ENCODE measurements at places on chromosomes 11 and 22.

DNA sequence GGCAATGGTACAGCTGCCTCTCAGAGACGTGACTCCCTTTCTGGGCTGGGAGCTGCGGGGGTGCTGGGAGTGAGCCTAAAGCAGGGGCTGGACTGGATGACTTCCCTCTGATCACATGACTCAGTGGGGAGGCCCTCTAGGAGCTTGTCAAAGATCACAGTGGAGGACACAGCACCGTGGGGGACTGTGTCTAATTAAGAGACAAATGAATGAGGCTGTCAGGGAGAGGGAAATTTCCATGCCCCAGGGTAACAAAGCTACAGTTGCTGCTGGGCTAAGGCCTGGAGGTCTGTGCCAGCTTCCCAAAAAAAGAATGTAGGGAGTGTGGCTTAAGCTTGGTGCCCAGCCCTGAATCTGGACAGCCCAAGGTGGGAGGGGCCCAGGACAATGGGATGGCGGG lies 262.8 kb upstream of the PLET1 start:
- DNase-seq, result no peak

DNA sequence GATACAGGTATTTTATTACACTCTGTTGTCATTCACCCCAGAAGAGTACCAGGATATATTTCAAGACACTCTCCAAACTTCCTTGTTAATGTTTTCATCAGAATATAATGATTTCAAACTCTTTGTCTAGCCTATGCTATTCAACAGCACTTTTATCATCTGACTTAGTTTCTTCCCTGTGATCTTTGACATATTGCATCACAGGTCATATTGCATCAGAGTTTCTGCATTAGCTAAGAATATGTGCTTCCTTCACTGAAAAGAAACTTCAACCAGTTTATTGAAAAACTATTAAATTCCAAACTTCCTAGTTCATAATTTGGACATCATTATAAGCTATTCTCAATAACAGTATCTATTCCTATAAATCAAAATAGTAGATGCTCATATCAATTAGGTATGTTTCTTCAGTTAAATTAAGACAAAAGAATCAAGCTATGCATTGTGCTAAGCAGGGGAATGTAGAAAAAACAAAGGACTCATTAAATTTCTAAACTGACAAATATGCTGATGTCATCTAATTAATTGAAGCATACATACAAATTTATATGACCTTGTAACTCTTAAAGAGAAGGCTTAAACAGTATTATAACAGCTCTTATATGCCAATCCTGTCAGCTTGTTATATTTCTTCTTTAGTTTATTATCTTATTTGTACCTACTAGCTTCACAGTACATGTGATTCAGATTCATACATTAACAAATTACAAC lies 361.8 kb upstream of the LUZP2 start:
- DNase-seq, result no peak

DNA sequence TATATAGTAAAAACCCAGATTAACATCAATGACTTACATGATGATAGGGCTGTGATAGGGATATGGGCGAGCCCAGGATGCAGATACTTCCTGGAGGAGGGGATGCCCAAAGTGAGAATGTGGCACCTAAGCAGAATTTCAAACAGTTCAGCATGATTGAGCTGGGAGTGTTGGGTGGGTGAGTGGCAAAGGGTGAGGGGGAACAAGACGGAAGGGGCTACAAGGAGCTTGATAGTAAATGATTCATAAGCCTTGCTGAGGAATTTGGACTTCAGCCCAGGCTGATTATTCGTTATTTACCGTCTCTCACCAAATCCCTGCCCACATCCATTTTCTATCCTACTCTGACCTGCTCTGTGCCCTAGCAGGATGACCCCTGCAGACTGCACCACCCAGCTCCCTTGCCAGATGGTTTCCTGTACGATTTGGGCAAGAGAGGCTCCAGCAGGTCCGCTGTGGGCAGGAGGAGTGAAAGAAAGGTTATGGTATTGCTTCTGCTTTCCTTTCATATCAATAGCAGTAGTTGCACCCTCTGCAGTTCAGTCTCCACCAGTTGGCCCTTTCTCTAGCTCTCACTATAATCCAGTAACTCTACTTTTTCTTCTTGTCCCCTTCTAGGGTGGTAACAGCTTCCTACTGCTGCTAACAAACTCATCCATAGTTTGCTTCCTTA lies 30.3 kb upstream of the SIK2 start:
- DNase-seq, result no peak

DNA sequence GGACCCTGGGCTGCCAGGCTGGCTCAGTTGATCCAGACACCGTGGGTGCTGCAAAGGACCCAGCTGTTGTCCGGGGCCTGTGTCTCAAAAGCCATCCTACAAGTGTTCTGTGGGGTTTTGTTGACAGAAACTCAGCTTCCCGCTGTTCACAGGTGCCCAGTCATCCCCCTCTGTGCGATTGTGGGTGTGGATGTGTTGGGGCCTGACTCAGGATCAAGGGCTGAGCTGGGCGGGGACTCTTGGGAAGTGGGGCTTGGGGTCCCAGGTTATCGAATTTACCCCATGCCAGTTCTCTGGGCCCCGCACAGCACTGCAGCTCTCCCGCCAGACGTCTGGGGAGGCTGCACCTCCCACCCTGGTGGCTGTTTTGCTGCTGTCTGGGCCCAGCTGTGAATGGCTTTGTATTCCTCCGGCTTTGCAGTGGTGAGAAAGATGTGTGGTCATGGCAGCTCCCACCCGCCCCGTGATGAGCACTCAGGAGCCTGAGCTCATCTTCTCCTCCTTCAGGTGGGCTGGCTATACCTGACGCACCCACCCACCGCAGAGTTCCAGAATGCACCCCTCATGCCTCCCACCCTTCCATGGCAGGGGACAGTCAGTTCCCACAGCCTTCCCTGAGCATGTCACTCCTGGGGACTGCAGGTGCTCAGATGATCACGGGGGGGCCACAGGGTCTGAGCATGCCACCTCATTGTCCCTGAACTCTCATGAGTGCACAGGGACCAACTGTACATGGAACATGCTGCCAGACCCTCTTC lies 3.6 kb upstream of the AP2A2 start:
- no peak for DNase-seq

GRCh38 chr22:43493297-43493696 lies 81.5 kb downstream of the MPPED1 start:
- DNase-seq, result no peak

DNA sequence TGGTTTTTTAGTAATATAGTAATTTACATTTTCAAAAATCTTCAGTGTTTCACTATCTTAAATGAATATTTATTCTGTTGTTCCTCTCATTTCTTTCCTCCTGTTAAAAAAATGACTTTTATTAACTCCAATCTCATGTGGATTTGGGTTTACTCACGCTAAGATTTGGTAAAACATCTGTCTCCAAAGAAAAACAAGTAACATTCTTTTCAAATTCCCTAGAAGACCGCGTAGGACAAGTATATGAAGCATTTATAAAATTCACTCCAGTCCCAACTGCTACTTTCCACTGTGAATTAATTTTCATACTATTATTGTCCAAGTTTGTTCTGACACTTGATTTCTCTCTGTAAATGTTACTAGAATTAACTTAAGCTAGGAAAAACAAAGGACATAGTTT lies 26.2 kb downstream of the SBF2 start:
- no peak for DNase-seq

GRCh38 chr22:46432164-46433068 lies 96.9 kb downstream of the TRMU start:
- peak; percentile 25 for DNase-seq

DNA sequence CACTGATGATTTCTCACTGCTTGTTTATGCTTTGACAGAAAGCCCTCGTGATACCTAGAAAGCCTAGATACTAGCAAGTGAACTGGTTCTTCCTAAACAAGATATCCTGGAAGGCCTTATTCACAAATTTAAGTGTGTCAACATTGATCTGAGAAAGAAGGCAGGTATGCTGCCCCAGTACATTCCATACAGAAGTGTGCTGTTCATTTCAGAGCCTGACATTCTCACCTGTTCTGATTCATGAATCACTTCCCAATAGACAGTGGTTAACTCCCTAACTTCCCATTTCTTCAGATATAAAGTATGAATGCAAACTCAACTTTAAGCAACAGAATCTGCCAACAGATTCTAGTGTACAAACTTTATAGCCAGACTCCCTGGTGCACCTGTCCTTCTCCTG lies 15.5 kb upstream of the RASSF10 start:
- DNase-seq, result no peak

DNA sequence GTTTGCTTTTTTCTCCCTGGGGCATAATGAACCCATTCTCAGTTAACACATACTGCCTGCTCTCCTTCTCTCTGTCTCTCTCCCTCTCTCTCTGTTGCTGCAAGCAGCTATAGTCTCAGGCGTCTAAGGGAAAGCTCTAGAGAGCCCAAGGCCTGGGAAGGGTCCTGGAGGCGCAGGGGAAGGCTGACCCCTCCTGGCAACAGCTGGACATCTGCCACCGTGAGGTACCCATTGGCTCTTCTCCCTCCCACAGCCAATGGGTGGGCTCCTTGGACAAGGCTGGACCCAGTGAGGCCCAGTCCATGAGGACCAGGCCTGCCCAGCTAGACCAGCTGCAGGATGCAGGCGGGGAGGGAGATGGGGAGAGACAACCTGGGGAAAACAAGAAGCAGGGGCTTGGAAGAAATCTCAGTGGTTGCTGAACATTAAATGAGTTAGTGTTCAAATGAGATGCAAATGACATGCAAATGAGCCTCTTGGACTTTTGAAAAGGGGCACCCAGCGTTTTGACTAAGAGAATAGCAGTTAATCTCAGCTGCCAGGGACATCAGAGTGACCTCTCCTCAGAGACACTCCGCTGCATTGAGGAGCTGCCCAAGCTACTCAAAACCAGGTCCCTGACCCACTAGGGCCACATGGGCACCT lies 349.7 kb downstream of the BUD13 start:
- no peak for DNase-seq

DNA sequence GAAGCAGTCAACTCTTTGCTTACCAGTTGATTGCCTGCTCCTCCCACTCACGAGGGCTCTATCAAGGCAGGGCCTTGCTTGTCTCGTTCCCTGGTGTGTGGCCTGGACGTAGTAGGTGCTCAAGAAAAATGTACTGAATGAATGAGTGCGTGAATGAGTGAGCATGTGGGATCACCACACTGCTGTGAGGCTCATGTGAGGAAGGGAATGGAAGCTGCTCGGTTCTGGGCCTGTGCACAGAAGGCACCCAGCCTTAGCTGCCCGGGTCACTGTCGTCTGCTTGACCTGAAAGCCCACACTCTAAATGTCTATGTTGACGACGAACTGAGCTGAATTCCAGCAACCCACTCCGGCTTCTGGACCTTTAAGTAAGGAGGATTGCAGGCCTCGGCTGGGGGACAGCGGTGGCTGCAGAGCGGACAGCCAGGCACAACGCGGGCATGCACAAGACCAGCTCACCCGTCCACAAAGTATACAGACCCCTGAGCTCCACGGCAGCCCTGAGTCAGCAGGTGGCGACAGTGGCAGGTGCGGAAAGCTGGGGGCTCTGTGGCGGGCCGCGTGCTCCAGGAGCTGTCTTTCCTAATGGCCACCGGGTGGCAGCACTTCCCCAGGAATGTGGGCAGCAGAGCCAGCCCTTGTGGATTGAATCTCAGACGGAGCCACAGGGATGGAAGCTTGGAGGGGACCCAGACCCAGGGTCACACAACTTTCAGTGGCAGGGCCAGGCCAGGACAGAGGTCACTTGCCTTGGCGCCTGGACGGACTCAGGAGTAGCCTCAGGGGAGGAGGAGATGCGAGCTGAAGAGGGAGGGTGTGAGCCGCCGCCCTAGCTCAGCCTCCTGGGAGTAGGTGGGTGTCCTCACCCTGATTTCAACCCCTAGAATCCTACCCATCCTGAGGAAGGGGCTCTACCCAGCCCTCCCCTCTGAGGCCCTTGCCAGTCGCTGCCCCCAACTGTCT lies 5.0 kb upstream of the PICK1 start:
- DNase-seq, result peak; percentile 67

DNA sequence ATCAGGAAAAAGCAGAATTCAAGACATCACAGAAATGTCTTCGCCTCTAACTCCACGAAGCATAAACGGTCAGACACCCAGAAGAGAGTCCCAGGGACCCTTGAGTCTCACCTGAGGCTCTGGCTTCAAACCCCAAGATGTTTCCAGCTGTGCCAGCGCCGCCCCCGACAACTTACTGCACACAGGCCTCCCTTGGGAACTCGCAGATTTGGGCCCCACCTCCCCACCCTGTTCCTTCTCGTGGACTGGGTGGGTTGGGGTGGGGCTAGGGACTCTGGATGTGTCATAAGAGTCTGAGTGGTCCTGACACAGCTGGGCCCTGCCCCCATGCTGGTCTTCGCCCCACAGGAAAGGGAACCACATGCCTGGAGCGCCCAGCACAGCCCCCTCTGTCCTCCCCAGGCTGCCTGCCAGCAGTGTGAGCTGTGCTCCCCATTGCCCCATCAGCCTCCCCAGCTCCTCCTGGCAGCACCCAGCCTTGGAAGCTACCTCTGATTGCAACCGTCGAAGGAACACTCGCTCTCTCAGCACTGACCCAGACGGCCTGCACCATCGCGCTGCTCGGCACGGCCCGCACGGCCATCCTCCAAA lies 147.5 kb downstream of the CRYBB2 start:
- no peak for DNase-seq

DNA sequence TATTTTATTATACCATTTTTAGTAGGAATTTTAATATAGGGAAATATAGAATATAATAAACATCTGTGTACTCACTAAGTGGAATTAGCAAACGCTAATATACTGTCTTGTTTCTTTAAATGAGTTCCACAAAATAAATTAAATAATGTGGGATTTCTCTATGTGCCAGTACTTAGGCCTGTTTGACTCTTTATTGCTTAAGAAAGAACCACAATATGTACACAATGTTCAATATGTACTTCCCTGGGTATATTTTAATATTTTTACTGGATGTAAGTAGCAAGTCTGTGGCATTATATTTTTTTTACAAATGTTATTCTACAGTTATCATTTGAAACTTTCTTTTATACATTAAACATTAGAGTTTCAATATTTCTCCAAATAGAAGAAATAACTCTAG lies 92.5 kb upstream of the CARD18 start:
- no peak for DNase-seq

- DNase-seq, result no peak
Measured at GRCh38 chr22:46794491-46794890, 32.0 kb downstream of the TBC1D22A start.

- DNase-seq, result no peak
Measured at GRCh38 chr11:70894566-70895365, 357.6 kb downstream of the SHANK2 start.

DNA sequence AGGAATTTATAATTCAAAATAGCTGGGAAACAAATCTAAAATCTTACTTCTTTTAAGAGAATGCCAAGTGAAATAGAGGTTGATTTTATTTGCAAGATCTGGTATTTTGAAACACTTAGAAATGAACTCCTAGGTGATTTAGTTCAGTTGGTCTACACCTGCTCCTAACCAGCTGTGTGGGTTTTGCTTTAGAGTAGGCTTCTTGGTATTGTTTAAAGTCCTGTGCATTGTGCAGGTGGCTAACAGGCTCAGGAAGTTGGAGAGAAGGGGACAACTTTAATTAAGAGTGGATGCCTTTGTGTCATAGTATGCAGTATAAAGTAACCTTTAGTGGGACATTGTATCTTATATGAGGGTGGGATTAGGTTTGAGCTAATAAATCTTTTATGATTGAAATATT lies 4.1 kb upstream of the RAG2 start:
- DNase-seq, result no peak

GRCh38 chr11:92457250-92457649 lies 232.6 kb downstream of the FAT3 start:
- no peak for DNase-seq

DNA sequence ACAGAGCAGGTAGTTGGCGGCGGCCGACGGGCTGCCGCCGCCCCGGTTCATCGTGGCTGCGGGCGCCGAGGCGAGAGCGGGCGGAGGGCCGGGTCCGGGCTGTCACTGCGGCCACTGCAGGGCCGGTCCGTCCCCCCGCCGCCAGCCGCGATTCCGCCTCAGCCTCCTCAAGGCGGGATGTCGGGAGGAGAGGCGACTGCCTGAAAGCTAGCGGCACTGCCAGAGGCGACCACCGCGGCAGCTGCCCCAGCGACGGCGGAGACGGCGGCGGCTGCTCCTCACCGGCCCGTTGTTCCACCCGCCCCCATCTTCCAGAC lies 234 bp downstream of the SESN3 start:
- no peak for DNase-seq

Data from activated T-cell treated with anti-CD3 and anti-CD28 coated beads for 4 hours (primary cell).